ENCODE measurements at places on chromosomes 7 and 10. TPM values are rescaled to one million over a fixed set of nuclear protein-coding genes. Genes with fewer than 3 reads are reported as not detected.

The PTF1A gene
- total RNA-seq = not detected

The NME8 gene
- total RNA-seq = not detected

The STAG3 gene
- total RNA-seq = 3.5 TPM

DNA sequence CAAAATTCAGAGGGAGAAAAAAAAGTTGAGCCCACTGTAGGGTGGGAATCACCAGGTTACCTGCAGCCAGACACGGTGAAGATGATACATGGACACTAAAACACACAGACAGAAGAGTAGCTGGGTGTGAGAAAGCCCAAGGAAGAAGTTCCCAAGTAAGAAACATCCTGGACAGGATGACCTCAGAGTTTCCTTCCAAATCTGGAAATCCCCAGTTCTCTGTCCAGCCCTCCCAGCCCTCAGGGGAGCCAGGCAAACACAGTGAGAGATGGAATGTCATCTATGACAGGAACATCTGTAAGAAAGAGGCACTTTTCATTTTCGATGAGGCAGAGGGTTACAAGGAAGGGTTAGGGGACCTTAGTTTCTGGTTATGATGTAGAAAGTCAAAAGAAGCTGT is 125.1 kb upstream of the LYZL1 start:
- H3K4me1 ChIP-seq = no peaks in the 10 kb centered on the region
- no peaks in the 10 kb centered on the region for H3K27me3 ChIP-seq
- H3K36me3 ChIP-seq = no peaks in the 10 kb centered on the region
- no peak for DNase-seq

DNA sequence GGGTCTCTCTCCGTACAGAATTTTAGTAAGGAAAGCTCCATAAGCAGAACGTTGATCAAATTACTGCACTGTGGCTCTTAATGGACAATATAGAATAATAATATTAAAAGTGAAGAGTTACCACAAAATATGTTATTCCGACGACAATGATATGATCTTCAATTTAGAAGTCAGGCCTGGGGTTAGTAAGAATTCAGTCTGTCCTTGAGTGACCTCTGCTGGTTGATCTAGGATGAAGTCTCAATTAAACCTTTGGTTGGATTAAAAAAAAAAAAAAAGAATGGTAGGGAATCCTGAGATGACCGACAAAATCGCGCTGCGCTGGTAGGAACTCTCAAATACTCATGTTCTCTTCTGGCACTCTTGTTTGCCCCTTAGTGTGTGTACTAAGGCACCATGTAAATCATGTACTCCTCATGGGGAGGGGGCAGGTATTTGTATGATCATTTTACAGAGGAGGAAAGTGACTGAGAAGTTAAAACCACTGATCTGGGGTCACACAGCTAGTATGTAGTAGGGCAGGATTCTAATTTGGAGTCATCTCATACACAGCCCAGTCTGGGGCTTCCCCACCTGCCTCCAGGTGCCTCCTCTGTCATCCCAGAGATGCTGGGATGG is 161.3 kb upstream of the NPVF start:
- no peak for DNase-seq
- H3K27ac ChIP-seq = no peak overlapping the region
- H3K27me3 ChIP-seq = no peaks in the 10 kb centered on the region
- H3K4me1 ChIP-seq = no peaks in the 10 kb centered on the region
- H3K4me3 ChIP-seq = no peak overlapping the region

- no peak overlapping the region for H3K4me3 ChIP-seq
- H3K27ac ChIP-seq = no peak overlapping the region
- no peaks in the 10 kb centered on the region for H3K4me1 ChIP-seq
- DNase-seq = no peak
- no peaks in the 10 kb centered on the region for H3K36me3 ChIP-seq
These were observed 195.3 kb downstream of the PTEN start for GRCh38 chr10:88058750-88059149.

DNA sequence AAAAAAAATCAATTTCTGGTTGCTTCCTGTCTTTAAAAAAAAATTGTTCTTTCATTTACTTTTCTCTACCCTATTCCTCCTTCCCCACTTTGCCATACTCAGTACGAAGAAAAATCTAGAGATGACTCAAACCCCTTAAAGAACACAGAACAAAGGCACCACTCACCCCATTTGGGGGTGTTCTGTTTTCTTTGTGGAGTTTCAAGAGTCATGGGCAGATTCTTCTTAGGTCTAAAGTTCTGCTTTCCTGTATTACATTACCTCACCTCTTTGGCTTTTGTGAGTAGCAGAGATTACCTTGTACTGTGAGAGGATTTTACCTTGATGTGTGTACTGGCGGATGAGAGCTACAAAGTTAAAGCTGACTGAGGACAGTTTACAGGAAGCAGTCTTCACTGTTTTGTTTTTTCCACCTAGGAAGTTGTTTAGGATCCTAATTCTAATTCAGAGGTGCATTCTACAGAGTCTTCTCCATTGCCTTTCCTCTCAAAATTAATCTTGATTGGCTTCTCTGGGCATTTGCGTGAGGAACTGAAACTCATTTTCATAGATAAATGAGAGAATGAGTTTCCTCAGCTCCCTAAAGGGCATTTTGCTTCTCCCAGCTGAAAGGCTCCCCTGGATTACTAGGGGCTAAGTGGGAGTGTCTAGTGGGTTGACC is 20.7 kb downstream of the AVL9 start:
- DNase-seq = no peak
- no peaks in the 10 kb centered on the region for H3K36me3 ChIP-seq
- peaks cover 12% of the 10 kb centered on the region for H3K4me1 ChIP-seq
- no peaks in the 10 kb centered on the region for H3K27me3 ChIP-seq
- no peak overlapping the region for H3K27ac ChIP-seq
- H3K4me3 ChIP-seq = no peak overlapping the region
